ENCODE measurements at places on chromosomes 7 and 10.

- DNase-seq, result no peak
Observed at GRCh38 chr7:22393913-22394729, 37.2 kb upstream of the RAPGEF5 start.

DNA sequence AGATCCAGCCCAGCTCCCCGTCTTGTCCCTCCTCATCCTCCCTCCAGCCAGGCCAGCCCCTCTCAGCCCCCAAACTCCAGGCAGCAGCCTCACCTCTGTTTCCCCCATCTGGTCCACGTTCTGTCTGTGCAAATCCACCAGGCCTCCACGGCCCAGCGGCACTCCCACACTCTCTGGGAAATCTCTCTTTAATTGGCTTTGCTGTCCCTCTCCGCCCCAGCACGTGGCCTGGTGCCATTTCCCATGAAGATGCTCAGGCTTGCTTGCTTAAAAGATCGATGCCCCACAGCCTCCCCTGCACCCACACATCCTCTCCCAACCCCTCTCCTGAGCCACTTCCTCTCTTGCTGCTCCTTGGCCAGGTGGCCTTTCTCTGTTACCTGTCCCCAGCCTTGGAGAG lies 39.3 kb downstream of the PRF1 start:
- DNase-seq, result no peak

DNA sequence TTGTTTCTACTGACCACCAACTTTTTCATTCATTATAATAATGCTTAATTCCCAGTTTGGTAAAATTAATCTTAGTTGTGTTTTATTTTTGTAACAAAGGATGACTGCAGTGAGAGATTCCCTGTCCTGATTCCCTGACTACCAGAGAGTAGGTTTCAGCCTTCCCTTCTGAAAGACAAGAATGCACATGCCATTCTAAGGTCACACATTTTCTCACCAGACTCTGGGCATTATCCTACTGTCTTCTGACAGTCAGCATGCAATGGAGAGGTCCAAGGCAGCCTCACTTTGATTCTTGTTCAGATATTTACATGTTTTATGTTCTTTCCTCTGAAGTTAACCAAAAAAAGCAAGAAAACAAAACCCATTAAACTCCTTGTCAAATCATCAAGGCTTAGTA lies 372.7 kb upstream of the CDC14C start:
- no peak for DNase-seq

- peak; percentile 44 for DNase-seq
Observed at GRCh38 chr7:15389073-15389472, 172.7 kb downstream of the AGMO start.

DNA sequence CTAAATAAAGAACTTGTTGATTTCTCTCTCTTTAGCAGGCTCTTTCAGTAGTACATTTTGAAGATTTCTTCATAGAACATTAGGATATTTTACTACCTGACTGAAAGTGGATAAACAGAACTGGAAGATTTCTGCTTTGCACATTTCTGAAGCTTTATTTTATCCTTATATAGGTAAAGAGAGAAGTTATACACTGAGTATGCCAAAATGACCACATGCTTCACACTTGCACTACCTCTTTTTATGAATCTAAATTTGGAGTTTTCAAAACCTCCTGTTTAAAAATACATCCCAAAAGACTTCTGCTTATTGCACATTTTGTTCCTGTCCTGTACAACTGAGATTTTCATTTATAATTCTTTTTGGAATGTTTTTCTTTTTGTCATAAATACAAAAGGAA lies 197.4 kb upstream of the PRPS1L1 start:
- DNase-seq, result no peak

DNA sequence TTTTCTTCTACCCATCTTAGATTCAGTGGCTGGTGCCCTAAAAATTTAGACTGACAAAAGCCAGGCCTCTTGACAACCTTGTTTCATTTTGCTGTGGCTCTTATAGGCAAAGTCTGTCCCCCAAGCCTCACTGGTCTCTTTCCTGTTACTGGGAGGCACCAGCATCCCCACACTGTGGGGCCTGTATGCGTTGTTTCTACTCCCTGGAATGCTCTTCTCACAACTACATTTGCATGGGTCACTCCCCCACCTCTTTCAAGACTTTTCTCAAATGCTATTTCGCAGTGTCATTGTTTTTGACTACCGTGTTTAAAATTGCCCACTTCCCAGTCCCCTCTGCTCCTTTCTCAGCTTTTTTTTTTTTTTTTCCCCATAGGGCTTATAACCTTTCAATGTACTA lies 108.7 kb upstream of the DGKB start:
- DNase-seq, result no peak

DNA sequence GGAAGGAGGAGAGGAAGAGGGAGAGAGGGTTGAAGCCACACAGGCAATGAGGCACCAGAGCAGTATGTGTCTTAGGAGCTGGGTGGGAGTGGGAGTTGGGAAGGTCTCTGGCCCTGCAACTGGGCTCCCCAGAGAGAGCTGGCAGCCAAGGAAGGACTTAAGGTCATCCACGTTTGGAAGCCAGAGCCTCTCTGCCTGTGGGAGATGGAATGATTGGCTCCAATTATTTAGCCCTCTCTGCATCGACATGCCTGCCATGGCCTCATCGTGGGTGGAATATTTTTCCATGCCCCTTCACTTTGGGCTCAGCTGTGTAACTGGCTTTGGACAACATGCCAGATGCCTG lies 478.5 kb downstream of the RPS24 start:
- DNase-seq, result no peak

DNA sequence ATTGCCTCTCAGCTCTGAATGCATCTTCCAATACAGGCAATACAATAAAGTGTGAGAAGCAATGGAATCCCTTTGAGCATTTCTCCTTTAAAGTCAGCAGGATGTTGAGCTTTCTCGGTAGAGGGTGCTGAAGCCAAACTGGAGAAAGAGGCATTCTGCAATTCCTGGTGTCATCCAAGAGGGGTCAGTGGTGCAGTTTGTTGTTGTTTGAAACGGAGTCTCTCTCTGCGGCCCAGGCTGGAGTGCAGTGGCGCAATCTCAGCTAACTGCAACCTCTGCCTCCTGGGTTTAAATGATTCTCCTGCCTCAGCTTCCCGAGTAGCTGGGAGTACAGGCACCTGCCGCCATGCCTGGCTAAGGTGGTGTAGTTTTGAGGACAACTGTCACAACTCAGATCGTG lies 486.5 kb downstream of the CALN1 start:
- DNase-seq, result no peak

GRCh38 chr7:46007194-46007593 lies 86.1 kb upstream of the IGFBP3 start:
- DNase-seq, result no peak

DNA sequence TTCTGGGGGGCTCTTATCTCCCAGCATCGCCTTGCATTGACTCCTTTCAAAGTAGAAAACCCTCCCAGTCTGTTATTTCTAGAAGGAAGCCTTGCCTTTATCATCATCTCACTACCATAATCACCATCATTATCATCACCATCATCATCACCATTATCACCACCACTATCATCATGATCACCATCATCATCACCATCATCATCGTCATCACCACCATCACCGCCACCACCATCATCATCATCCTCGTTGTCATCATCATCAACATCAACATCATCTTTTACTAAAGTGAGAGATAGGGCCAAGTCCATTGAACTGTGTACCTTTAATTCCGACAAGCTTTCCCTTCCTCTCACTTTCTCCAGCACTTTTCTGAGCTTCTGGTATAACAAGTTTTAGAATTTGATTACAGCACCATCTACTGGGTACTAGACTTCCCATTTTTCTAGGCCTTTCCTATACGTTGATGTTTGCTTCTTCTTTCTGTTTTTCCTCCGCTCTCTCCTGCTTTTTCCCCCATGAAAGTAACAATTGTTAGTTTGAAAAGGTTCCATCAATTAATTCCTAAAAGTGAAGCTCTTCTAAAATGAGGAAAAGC lies 226.4 kb downstream of the BUB3 start:
- DNase-seq, result no peak

DNA sequence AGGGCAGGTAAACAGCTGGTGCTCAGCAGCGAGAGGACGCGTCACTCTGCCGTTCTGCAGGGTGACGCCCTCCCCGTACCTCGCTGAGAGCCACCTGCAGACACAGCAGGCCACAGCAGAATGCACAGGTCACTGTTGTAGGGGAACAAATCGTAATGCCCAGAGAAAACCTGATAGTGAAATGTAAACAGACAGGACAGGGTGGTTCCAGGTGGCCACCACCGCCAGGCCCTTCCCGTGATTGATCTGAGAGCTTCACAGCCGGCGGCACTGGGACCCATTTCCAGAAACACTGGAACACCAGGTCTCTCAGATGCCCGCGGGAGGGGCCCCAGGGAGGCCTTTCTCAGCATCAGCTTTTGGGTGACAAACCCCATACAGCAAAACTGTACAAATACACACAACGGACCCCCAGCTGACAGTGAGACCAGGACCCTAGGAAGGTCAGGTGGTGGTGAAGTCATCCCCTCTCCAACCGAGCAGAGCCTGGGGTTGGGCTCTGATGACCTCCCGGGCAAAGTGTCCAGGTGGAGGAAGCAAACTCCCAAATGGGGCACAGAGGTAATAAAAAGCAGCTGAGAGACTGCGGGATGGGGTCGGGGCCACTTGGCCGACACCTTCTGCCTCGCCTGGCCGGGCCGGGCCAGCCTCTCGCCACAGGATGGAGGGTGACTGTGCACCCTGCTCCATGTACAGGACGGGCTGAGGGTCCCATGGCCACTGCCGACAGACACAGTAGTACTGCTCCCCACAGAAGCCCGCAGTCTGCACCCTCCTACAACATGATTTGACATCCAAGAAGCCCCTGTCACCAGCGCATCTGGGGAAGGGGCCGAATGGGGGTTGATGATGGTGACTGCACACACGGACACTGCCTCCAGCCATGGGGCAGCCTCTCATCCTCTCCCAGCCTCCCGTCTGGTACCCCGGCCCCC lies 4.6 kb downstream of the BHLHA15 start:
- DNase-seq, result peak; percentile 80

DNA sequence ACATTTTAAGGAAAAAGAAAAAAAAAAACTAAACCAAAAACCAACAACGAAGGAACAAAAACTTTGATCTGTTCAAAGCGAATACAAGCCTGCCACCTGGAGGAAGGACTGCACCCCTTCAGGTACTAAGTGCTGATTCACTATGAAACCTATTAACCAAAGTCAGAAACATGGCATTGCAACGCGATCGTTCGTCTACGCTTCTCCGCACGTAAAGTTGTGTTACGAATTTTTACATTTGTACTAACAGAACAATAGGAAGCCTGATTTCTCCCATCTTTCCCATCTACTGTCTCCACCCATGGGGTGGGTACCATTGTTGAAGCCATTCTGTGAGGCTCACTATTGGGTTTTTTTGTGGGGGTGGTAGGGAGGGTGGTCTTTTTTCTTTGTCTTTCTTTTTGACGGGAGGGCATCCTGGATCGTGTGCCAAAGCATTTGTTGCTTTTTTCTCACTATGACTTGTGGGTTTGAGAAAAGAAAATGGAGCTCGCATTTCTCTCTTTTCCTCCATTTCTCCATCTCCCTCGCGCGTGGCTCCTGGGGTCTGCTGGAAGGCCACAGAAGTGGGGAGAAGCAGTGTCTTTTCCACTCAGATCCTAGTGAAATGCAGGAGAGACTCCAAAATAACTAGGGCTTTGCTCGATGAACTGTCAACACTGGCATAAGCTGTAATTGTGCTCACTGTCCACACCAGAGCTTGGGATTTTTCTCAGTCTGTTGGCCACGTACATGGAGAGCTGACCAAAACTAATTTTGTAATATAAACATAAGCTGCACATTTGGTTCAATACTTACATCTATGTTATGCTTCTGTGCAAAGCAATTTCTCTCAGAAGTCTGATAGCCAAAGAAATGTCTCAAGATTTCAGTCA lies 100.9 kb upstream of the YAE1 start:
- peak; percentile 71 for DNase-seq

- no peak for DNase-seq
Observed at GRCh38 chr7:50418526-50419290, 31.4 kb downstream of the FIGNL1 start.

DNA sequence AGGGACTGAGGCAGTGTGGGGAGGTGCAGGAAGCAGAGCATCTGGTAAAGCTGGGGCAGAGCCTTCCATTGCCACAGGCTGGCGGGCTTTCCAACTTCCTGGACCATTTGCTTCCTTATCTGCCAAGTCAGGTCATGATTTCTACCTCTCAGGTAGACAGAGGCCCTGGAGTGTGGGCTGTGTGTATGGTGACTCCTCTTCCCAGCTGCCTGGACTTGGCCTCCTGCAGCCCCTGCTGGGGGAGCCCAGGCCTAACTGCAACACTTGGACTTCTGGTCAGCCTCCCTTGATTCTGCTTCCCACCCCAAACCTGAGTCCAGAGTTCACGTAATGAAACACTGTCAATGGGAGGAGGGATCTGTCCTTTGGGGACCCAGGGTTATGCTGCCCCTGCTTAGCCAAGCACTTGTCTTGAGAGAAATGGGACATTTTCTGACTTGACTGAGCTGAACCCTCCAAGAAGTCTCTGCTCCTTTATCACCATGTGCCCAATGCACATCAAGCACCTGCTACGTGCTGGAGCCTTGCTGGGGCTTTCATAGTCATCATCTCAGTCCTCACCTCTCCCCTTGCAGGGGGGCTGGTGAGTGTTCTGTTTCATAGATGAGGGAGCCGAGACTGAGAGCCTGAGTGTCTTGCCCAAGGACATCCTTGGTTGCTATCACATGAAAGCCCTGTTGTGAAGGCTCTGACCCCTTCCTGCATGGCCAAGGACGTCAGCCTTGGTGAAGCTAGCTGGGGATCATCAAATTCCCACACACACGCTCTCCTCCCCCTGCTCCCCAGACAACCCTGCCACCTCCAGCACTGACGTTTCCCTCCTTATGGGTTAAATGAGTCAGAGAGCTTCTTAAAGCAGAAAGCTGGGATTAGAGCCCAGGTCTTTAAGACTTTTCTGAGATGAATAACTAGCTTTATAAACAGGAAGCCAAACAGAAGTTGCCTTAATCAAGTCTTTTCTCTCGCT lies 3.4 kb downstream of the CLEC2L start:
- no peak for DNase-seq

- DNase-seq, result no peak
Observed at GRCh38 chr7:50472427-50472826, 22.3 kb upstream of the FIGNL1 start.

DNA sequence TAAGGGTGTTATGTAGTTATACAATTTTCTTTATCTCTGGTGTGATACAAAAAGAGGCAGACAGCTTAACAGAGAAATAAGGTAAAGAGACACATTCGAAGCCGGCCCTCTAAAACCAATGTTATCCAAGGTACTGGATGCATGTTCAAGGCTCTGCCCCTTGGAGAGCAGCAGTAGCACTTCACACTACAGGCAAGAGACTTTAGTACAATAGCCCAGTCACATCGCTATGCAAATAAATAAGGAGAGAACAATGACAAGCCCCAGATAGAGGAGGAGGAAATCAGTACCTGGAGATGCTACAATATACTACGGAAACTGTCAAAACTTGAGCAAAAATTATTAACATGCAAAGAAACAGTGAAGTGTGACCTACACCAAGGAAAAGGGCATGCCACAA lies 111.1 kb downstream of the ITGB1 start:
- no peak for DNase-seq

- DNase-seq, result no peak
Observed at GRCh38 chr7:46713868-46714596, 793.0 kb upstream of the IGFBP3 start.

DNA sequence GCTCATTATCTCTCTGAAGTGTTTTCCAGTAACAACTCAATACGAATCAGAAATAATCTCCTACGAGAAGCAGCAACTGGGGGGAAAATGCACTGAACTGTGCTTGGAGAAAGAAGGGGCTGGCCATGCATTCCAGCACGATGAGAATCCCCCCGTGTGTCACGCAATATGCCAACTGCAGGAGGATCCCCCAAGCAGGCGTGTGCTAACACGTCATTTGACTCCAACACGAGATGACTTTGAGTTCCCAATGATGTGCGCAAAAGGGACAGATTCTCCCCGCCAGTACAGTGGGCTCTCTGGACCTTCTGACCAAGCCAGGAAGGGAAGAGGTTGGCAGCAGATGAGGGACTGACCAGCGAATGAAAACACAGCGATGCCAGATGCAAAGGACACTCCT lies 105.5 kb downstream of the KCNMA1 start:
- no peak for DNase-seq
